ENCODE measurements at places on chromosomes 13 and 19. TPM values are rescaled to one million over a fixed set of nuclear protein-coding genes. Genes with fewer than 3 reads are reported as not detected.

GRCh38 chr19:50890422-50891252 lies 17.4 kb downstream of the KLK2 start:
- no peak overlapping the region for H3K27ac ChIP-seq
- no peak for DNase-seq
- no peaks in the 10 kb centered on the region for H3K36me3 ChIP-seq
- H3K27me3 ChIP-seq = peaks cover 21% of the 10 kb centered on the region
- H3K4me1 ChIP-seq = no peaks in the 10 kb centered on the region

- H3K4me1 ChIP-seq = peaks cover 21% of the 10 kb centered on the region
- H3K4me3 ChIP-seq = no peak overlapping the region
- H3K27me3 ChIP-seq = peaks cover 27% of the 10 kb centered on the region
- H3K36me3 ChIP-seq = no peaks in the 10 kb centered on the region
- no peak overlapping the region for H3K27ac ChIP-seq
Observed at GRCh38 chr13:97124915-97125809, 97.0 kb upstream of the MBNL2 start.

DNA sequence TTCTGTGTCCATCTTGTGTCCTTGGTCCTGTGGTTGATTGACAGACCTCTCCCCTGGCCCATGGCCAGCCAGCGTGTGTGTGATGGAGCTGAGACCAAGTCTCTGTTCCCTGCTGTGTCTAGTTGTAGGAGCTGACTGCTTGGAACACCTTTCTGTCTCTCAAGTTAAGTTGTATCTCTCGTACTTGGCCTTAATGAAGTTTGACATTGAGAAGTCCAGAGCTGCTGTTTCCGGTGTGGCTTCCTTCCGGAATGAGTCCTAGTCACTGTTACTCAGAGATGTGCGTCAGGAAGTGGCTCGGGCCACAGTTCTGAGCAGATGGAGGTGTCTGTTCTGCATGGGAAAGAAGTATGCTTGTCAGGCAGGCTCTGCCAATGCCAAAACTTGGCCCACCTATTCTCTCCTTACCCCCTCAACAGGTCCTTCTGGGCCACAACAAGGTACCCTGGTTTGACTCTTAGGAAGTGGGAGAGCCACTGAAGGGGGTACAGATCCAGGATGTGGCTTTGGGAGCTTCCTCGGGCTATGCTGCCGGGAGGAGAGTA lies 54.3 kb downstream of the GATAD2A start:
- H3K27me3 ChIP-seq = no peaks in the 10 kb centered on the region
- peak overlapping the region; percentile 90 for H3K27ac ChIP-seq
- H3K4me1 ChIP-seq = peaks cover 73% of the 10 kb centered on the region
- DNase-seq = peak; percentile 89

GRCh38 chr19:5037936-5038335 lies 69.0 kb downstream of the KDM4B start:
- H3K36me3 ChIP-seq = peaks cover 3% of the 10 kb centered on the region
- H3K4me3 ChIP-seq = no peak overlapping the region
- no peaks in the 10 kb centered on the region for H3K4me1 ChIP-seq
- no peaks in the 10 kb centered on the region for H3K27me3 ChIP-seq
- DNase-seq = no peak

DNA sequence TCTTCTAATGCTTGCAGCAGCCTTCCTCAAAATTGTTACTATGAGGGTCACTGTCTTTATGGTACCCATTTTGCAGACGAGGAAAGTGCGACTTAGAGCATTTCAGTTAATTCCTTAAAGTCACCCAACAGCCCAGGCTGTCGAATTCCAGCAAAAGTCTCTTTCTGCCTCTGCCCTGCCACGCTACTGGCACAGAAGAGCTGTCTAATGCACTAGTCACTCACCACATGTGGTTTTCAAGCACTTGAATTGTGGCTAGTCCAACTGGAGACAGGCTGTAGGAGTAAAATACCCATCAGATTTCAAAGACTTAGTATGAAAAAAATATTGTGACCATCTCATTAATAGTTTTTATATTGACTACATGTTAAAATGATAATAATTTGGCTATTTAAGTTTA lies 1.7 kb downstream of the FPR1 start:
- no peaks in the 10 kb centered on the region for H3K36me3 ChIP-seq
- H3K4me1 ChIP-seq = no peaks in the 10 kb centered on the region
- H3K4me3 ChIP-seq = no peak overlapping the region
- no peak for DNase-seq
- no peaks in the 10 kb centered on the region for H3K27me3 ChIP-seq
- H3K27ac ChIP-seq = no peak overlapping the region

GRCh38 chr13:40640845-40641458 lies 25.5 kb downstream of the FOXO1 start:
- H3K27me3 ChIP-seq = no peaks in the 10 kb centered on the region
- H3K4me1 ChIP-seq = peaks cover 72% of the 10 kb centered on the region
- peak overlapping the region; percentile 57 for H3K27ac ChIP-seq
- peak; percentile 66 for DNase-seq

DNA sequence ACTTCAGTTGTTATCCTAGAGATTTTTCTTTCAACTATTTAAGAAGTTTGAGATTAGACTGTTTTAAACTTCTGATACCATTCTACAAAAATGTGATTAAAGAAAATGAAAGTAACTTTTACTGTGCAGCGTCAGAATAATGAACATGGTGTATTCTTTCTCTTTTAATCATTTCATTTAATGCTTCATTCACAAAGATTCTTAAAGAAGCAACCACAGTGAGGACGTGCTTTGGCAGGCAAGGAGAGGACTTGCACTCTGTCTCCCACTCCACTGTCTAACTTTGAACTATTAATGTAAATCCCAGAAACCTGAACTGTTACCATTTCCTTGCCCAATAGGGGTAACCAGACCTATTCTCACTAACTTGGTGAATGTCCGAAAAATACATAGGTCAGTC lies 137.0 kb downstream of the KCNRG start:
- H3K4me1 ChIP-seq = peaks cover 24% of the 10 kb centered on the region
- H3K27me3 ChIP-seq = peaks cover 43% of the 10 kb centered on the region
- peak overlapping the region; percentile 62 for H3K4me3 ChIP-seq
- peaks cover 1% of the 10 kb centered on the region for H3K36me3 ChIP-seq
- DNase-seq = no peak

GRCh38 chr19:5224480-5224879 lies 116.1 kb downstream of the PTPRS start:
- no peak overlapping the region for H3K27ac ChIP-seq
- peaks cover 9% of the 10 kb centered on the region for H3K27me3 ChIP-seq
- no peaks in the 10 kb centered on the region for H3K4me1 ChIP-seq

DNA sequence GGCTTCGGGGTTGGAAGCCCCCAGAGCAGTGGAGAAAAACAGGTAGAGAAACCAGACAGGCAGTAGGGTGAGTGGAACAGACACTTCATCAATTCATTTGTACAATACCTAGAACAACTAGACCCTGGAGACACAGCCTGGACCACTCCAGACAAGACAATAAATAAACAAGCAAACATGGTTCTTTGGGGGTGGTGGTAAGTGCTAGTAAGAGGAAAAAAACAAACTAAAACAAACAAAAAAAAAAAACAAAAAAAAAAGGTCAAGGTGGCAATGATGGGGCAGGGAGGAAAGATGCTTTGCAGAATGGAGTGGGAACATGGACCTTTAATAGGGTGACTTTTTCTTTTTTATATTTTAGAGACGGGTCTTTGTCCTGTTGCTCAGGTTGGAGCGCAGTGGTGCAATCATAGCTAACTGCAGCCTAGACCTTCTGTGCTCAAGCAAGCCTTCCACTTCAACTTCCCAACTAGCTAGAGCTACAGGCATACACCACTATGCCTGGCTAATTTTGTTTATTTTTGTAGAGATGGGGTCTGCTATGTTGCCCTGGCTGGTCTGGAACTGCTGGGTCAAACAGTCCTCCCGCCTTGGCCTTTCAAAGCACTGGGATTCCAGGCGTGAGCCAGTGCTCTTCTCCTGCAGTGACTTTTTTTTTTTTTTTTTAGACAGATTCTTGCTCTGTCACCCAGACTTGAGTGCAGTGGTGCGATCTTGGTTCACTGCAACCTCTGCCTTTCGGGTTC lies 3.1 kb downstream of the JUNB start:
- no peaks in the 10 kb centered on the region for H3K27me3 ChIP-seq
- H3K36me3 ChIP-seq = peaks cover 8% of the 10 kb centered on the region
- peak overlapping the region; percentile 64 for H3K4me3 ChIP-seq
- no peak for DNase-seq
- H3K4me1 ChIP-seq = peaks cover 33% of the 10 kb centered on the region

DNA sequence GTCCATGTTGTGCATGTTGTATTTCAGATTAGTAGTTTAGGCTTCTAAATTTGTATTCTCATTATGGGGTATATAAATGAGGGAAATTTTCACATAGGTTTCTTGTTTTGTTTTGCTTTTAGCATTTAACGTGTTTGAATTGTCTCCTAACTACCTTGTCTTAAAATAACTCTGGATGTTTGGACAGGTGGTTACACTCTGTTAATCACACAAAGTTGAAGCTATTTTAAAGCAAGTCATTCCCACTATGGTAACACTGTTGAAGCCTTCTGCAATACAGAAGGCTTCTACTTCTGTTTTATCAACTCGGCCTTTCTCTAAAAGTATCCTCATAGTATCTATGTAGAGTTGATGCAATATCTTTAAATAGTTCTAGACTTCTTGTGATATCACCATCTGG lies 245.3 kb upstream of the HTR2A start:
- H3K27ac ChIP-seq = no peak overlapping the region
- DNase-seq = no peak
- no peaks in the 10 kb centered on the region for H3K4me1 ChIP-seq
- H3K4me3 ChIP-seq = no peak overlapping the region

GRCh38 chr19:32676895-32677359 lies 1.3 kb downstream of the RGS9BP start:
- no peak overlapping the region for H3K27ac ChIP-seq
- H3K4me1 ChIP-seq = peaks cover 30% of the 10 kb centered on the region
- peaks cover 4% of the 10 kb centered on the region for H3K36me3 ChIP-seq

DNA sequence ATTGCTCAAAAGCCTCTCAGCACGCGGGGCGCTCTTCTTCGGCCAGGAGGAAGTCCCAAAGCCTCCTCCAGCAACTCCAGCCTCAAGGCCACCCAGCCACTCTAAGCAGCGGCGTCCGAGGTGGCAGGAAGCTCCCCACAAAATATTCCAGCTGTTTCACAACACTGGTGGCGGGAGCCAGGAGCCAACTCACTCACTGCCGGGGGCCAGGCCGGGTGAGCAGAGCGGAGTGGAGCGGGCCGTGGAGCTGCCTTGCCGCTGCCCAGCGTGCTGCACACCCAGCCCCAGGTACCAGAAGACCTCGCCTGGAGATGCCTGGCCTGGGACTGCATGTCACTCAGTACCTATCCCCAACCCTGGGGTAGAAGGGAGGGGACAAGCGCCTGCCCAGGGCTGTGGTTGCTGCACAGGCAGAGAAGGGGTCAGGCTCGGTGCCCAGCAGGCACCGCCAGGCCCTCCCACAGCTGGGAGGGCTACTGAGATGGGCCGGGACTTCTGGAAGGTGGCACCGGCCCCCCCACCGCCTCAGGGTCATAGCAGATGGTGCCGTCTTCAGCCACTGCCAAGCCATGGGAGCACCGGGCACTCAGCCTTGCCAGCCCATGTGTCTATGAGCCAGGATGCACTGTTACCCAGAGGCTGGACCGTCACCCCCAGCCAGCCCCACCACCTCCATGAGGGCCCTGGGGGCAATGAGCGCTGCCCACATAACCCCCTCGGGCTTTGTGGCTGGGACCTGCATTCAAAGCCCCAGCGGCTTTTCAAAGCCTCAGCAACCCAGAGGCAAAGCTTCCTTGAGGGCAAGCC lies 59.2 kb downstream of the MLLT1 start:
- no peaks in the 10 kb centered on the region for H3K4me1 ChIP-seq
- no peak overlapping the region for H3K27ac ChIP-seq
- H3K36me3 ChIP-seq = no peaks in the 10 kb centered on the region
- no peaks in the 10 kb centered on the region for H3K27me3 ChIP-seq

DNA sequence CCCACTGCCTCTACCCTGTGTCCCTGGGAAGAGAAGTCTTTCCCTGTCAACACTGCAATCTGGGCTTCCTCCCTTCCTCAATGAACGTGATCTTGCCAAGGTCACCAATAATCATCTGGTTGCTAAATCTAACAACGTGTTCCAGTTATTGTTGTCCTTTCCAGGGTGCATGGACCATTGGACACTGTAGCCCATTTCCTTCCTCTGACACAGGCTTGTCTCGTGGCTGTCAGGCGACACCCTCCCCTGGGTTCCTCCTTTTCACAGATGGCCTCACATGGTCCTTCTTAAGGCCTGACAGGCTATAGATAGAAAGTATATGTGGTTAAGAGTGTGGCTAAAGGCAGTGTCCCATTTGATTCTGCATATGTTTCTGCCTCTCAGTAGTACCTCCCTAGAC lies 67.7 kb upstream of the STARD13 start:
- peaks cover 52% of the 10 kb centered on the region for H3K27me3 ChIP-seq
- H3K27ac ChIP-seq = no peak overlapping the region
- no peak overlapping the region for H3K4me3 ChIP-seq
- no peak for DNase-seq

DNA sequence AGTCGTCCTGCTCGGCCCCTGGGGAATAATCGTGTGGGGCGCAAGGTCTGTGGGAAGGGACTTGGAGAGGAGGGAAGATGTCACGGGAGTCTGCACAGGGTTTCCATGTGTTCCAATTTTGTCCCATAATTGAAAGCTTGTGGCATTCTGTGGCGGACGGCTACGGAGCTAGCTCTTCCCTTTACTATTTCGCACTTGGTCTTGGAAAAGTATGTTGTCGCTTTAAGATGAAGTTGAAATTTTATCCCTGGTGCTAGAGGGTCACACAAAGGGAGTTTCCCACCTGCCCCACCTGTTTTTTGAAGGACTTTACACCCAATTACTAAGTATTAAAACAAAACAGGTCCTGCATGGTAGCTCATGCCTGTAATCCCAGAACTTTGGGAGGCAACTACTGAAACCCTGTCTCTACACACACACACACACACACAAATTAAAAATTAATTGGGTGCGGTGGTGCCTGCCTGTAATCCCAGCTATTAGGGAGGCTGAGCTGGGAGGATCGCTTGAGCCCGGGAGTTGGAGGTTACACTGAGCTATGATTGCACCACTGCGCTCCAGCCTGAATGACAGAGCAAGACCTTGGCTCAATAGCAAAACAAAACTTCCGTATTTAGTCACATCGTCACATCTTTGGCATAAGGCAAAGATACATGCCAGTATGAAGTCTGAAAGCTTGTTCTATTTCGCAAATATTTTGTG lies 967 bp upstream of the TPT1 start:
- H3K4me3 ChIP-seq = peak overlapping the region; percentile 92
- H3K4me1 ChIP-seq = peaks cover 41% of the 10 kb centered on the region
- H3K27me3 ChIP-seq = no peaks in the 10 kb centered on the region
- no peak for DNase-seq

DNA sequence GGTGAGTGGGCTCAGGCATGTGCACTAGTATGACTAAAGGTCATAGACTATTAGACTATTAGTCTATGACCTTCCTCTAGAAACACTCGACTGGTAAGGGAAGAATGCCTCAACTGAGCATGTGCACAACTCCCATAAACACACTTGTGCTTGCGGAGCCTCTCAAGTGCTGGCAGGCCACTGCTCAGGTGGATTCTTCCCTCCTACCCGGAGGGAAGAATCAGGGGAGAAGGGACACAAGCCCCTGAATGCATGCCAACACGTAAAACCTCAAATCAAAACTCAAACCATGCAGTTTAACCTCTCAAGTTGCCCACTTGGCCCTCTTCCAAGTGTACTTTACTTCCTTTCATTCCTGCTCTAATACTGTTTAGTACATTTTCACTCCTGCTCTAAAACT lies 287.6 kb upstream of the SGCG start:
- H3K27me3 ChIP-seq = no peaks in the 10 kb centered on the region
- H3K36me3 ChIP-seq = no peaks in the 10 kb centered on the region
- no peak overlapping the region for H3K4me3 ChIP-seq
- H3K4me1 ChIP-seq = no peaks in the 10 kb centered on the region
- DNase-seq = no peak

FAM32A gene
- total RNA-seq = 64.6 TPM

ANKRD24 gene
- total RNA-seq = 0.82 TPM

ALOX5AP gene
- total RNA-seq = 184 TPM

RXFP2 gene
- total RNA-seq = not detected

ZNF331 gene
- 26.5 TPM for total RNA-seq

ZNF728 gene
- total RNA-seq = not detected

KCNJ14 gene
- total RNA-seq = 0.85 TPM

LRRC8E gene
- not detected for total RNA-seq

TNNI3 gene
- not detected for total RNA-seq

PGLYRP1 gene
- total RNA-seq = not detected
